ENCODE measurements at places on chromosomes 6 and 20. TPM values are rescaled to one million over a fixed set of nuclear protein-coding genes. Genes with fewer than 3 reads are reported as not detected.

Gene TASP1
- total RNA-seq = 18.3 TPM

Gene PRDM13
- total RNA-seq = not detected

Gene PFDN4
- total RNA-seq = 26.6 TPM

Gene WFDC5
- not detected for total RNA-seq

Gene RFX6
- total RNA-seq = not detected

Gene ANGPT4
- under 0.01 TPM for total RNA-seq

Gene MYL9
- 5.7 TPM for total RNA-seq

Gene C4A
- total RNA-seq = 14.1 TPM

Gene PHACTR1
- total RNA-seq = 5.7 TPM

Gene AVP
- total RNA-seq = not detected

Gene CDSN
- not detected for total RNA-seq

Gene KCNK16
- total RNA-seq = not detected

Gene TUBB1
- total RNA-seq = 1.0 TPM

Gene CD93
- total RNA-seq = 76.7 TPM

Gene SMLR1
- total RNA-seq = not detected

Measured in skeletal muscle tissue (tissue), 5 donors.